ENCODE measurements at places on chromosomes 2 and 18. TPM values are rescaled to one million over a fixed set of nuclear protein-coding genes. Genes with fewer than 3 reads are reported as not detected.

- DNase-seq, result no peak
Measured at GRCh38 chr2:3001615-3002560, 375.7 kb downstream of the EIPR1 start.

- no peak for DNase-seq
Measured at GRCh38 chr18:59359576-59359952, 499 bp upstream of the LMAN1 start.

DNA sequence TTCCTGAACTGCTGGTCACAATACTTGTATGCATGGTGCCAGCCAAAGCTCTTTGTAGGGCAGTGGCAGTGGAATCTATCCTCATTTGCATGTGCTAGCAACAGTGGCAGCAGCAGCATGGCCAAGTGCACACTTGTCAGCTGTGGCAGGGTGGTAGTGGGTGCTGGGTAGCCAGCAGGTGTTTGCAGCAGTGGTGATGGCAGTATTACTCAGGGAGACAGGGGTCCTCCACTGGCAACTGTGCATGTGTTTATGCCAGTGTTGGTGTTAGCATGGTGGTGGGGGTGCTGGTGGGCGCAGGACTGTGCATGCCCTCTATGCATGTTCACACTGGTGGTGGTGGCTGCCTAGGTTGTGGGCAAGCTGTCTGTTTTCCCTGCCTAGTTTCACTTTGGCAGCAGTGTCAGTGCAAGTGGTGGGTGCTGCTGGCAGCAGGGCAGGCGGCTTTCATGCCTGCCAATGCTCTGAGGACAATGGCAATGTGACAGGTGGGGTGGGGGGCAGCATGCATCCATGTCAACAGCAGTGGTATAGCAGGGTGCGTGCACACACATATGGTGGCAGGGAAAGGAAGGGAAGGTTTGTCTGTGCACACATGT, 41.2 kb downstream of the GALNT13 start:
- DNase-seq, result no peak

DNA sequence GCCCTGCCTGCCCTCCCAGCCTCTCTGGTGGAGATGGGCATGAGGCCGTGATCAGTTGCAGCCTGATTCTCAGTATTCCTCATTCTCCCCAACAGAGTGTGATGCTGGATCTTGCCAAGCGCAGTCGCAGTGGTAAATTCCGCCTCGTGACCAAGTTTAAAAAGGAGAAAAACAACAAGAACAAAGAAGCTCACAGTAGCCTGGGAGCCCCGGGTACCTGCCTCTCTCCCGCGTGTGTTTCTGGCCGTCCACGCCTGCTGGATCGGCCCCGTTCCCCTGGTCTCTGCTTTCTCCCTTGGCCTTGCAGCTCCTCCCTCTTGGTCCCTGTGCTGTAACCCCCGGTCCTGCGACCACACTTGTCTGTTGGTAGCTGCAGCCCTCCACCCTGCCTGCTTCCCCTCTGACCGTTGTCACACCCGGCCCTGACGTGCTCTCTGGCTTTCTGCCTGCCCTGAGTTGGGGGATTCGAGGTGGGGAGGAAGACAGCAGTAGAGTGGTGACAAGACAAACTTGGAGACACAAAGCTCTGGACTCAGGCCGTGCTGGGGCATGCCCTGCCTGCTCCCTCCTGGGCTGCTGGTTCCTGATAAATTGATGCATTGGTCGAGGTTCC, 99.5 kb downstream of the USP40 start:
- no peak for DNase-seq

DNA sequence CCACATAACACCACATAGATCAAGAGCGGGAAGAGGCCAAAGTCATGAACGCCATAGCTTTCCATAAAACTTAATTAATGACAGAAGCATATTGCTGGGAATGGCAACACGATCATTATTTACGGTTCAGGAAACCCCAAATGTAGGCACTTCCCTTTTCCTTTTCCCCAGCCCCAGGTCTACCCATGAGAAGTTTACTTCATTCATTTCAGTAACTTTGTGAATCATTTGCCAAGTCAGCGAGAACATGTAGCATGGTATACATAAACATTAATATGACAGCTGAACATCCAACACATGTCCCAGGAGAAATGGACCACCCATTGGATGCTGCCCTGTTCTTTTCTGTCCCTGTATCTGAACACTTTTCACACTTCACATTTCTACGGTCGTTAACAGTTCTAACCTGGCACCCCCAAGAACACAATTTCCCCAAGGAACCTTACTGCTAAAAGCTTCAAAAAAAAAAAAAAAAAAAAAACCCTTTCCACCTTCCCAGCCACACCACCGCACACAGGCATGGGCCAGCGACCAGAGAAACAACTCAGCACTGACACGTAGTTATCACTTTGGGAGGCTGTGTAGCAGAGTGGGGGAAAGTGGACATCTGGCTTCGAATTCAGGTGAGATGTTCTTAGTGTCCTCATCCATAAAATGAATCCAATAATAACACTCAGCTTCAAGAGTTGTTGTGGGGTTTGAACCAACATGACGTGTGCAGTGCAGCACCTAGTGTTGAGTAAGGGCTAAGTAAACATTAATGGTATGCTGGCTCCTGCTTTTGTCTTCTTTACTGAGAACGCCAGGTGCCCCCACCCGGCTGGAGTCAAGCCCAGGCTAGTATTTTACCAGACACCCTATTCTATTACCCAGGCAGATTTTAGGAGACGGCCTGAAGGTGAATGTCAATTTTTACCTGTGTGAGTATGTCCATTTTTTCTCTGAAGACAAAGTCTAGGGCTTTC, 371.5 kb downstream of the LNPK start:
- DNase-seq, result peak; percentile 39

DNA sequence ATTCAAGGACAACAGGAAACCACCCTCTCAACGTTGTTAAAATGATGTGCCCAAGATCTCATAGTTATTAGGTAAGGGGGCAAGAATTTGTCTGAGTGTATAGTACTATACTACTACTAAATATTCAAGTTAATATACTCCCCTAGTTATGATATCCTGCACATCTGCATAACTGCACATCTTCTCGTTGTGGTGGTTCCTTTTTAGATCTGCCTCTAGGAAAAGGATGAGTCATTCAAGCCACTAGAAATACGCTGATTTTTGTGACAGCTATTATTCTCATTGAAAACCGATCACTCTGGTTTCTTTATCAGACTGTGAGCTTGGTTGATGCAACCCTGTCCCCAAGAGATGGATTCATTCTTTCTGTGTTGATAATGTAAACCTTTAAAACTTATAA, 1067.0 kb upstream of the FANCL start:
- no peak for DNase-seq

- no peak for DNase-seq
Measured at GRCh38 chr2:207332480-207333212, 166.9 kb upstream of the KLF7 start.

DNA sequence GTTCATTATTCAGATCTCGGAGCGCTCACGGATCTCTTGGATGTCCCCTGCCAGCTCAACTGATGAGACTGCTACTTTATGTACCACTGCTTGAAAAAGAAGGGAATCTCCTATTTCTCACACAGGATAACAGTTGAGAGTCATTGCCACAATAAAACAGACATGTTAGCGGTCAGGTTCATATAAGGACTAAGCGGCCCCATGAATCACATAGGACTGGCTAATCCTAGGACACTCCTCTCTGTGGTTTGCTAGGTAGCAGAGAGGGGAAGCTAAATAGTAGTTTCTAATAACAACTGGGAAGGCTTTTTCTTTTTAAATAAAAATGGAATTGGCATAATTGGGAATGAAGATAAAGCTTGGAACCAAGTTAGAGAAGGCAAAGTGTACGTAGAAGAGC, 15.9 kb upstream of the TGFA start:
- DNase-seq, result no peak

DNA sequence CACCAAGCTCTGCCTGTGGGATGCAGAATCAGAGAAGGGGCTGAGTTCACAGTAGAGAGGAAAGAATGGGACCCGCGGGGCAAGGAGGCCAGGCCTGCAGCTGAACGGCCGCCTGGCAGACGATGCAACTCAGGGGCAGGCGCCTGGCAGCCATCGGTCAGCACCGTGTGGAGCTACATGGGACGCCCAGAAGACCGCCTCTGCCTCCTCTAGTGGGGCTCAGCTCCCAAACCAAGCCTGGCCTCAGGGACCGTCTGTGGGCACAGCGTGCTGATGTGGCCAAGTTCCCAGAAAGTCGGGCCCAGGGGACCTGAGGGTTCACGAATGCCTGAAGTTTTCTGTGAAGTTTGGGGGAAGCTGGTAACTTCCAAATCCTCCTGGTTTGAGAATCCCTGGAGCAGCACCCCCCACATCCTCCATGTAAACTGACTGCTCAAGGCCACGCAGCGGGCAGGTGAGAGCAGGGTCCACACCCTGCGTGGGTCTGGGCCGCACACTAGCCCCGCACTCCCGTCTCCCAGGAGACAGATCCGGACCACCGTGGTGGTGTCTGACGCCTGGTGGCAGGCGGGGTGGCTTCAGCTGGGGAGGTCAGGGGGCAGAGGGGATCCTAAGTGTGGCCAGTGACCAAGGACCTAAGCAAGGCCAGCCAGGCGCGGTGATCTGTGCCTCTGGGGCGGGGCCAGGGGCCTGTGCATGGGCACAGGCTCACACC, 14.6 kb downstream of the SNORC start:
- no peak for DNase-seq

DNA sequence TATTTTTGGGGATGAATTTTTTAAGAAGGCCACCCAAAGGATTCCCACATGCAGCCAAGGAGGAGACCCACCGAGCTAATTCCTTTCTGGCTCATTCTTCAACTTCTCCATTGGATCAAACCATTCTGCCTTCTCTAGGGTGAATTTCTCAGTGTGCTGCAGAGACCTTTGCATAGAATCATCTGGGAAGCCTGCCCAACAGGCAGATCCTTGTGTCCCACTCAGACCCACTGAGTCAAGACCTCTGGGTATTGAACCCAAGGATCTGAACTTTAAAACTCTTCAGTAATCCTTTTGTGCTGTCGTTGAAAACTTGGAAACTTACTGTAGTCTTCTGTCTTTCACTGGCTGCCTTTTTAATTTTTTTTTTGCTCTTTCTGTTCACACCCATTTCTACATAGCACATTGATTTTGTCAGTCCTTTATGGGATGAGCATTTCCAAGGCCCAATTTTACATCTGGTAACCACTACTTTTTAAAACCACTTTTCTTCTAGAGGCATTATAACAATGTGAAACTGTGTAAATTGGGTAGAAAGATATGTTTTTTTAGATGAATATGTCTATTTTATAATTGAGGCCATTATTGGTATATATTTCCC, 120.2 kb downstream of the TSN start:
- DNase-seq, result no peak

DNA sequence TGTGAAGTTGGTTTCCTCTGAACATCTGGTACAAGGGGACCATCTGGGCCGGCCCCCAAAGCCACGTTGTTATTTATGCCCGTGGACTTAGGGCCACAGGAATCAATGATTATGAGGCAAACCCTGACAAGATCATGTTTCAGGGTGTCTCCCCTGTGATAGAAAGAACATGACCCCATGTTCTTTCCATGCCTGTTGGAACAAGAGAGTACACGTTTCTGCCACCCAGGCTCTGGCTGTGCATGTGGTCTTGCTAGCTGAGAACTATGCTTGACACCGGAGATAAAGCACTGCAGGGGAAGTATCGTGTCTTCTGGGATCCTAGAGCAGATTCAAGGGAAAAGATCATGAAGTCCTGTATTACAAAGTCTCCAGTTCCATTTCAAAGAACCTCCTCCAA, 64.2 kb downstream of the TMEM17 start:
- no peak for DNase-seq

The APLF gene
- 1.4 TPM for polyA plus RNA-seq

The CTNNA2 gene
- 1.9 TPM for polyA plus RNA-seq

The CCDC85A gene
- 4.1 TPM for polyA plus RNA-seq

The SCYGR4 gene
- polyA plus RNA-seq, result not detected

The SLC4A5 gene
- polyA plus RNA-seq, result 0.92 TPM
